ENCODE measurements at places on chromosomes 2 and 18.

DNA sequence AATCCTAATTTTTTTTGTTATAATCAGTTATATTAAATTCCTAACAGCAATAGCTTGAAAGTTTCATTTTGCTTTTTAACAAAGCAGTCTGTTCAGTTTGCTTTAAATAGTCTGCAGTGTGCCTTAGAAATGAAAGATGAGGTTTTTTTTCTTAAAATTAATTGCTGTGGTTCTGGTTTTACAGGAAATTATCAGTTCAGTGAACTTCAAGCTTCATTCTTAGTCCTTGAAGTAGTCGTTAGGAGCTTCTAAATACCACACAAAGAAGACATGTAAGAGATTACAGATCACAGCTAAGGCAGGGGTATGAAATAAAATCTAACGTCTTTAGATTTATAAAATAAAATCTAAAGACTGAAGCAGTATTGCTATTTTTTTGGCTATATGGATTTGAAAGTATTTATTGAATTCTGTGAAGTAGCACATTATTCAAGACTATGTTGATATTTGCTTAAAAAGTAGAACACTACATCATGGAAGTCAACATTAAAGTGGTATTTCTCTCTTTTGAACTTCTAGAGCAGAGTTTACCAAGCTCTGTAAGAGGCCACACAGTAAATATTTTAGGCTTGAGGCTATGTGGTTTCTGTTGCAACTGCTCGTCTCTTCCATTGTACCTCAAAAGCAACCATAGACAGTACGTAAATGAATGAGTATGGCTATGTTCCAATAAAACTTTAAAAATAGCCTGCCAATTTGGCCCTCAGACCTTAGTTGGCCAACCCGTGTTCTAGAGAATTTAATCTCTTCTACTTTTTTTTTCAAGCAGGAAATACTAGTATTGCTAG is 81.5 kb upstream of the STON1 start:
- DNase-seq, result no peak

DNA sequence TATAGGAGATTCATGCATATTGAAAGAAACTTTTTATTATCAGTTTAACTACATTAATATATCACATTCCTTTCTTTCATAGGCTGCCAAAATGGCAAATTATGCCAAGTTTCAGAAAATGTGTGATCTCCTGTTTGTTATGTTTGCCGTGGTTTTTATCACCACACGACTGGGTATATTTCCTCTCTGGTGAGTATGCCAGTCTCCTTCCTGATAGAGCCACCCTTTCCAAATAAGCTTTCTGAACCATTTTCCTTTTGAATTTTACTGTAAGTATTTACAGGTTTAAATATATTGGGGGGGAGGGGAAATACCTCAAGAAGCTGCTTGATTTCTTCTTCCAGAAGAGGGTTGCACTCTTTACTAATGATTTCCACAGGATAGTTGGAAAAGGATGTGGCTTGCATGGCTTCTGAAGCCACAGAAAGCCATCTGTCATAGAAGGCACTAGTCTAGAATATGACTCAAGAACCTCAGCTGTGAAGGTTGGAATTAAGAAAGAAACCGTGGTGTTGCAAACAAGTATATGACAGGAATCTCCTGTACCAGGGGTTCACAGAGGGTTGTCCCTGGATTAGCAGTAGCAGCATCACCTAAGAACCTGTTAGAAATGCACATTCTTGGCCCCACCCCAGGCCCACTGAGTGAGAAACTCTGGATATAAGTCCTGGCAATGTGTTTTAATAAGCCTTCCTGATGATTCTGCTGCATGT is 84.5 kb upstream of the NOSTRIN start:
- no peak for DNase-seq

- no peak for DNase-seq
These were observed 64.4 kb upstream of the NOSTRIN start for GRCh38 chr2:168738062-168738461.

- no peak for DNase-seq
These were observed 234.3 kb upstream of the CYRIA start for GRCh38 chr2:16899958-16900357.

GRCh38 chr18:41532344-41533086 is 422.5 kb upstream of the PIK3C3 start:
- DNase-seq, result no peak

- DNase-seq, result no peak
These were observed 31.3 kb downstream of the SETBP1 start for GRCh38 chr18:44712025-44712424.

- DNase-seq, result no peak
These were observed 17.1 kb downstream of the GATA6 start for GRCh38 chr18:22186484-22186971.

DNA sequence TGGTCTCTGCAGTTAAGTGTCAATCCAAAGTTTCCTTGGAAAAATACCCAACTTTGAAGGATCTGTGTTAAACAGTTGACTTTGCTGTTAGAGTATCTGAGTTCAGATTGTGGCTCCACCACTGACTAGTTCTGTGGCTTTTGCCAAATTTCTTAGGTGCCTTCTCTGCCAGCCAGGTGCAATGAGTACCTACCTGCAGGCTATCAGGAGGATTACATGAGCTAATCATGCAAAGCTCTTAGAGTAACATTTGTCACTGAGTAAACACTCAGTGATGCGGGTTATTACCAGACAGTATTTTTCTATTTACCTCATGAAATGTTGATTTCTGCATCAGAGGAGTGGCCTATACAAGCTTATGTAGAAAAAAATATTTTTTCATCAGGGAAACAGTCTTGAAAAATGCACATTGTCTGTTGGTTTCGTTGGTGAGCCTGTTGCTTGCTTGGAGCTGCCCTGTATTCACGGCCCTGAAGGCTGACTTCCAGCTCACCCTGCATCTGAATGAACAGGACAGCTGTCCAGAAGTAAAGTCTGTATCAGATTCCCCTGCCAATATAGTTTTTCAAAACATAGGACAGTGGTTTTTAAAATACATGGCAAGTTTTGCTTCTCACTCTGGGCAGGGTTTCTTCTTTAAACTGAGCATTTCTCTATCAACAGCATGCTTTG is 235.1 kb downstream of the CDCA7 start:
- peak; percentile 84 for DNase-seq

DNA sequence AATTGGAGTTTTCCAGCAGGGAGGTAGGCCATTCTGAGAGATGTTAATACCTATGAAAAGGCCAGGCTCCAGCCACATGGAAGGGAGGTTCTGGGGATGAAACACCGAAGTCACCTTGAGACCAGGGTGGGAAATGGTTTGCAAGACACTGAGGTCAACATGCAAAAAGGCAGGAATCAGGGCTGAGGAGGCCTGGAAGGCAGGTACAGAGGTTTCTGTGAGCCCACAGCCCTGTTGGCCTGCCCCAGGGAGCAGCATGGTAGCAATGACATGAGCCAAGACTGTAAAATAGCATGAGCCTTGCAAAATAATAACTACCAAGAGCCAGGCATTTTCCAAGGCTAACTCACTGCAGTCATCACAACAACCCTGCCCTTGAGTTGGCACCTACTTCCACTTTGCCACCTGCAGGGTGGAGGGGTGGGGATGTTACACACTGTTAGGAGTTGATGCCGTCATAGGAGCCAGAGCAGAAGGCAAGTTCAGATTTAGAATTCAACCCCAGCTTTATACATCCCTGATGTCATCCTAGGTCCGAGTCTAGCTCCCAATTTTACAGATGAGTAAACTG is 61.3 kb downstream of the ZBTB7C start:
- no peak for DNase-seq

- DNase-seq, result peak; percentile 7
These were observed 87.3 kb upstream of the PPP1CB start for GRCh38 chr2:28664120-28664842.

DNA sequence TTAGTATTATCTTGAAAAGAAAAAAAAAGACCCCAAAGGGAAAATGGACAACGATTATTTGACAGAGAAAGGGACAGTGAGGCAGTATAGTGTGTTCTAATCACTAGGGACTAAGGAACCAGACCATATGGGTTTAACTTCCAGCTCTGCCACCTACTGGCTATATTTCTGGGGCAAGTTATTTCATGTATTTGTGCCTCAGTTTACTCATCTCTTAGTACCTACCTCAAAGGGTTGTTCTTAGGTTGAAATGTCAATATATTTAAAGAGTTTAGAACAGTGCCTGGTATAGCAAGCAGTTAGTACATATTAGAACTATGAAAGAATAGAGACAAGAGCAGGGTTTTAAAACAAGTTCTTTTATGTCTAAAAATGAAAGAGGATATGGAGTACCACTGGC is 42.7 kb downstream of the PRKD3 start:
- no peak for DNase-seq

Measured in NCI-H510A (cell line).